ENCODE measurements at places on chromosomes 1 and 21.

GRCh38 chr1:153649863-153650235, 8.7 kb upstream of the SNAPIN start:
- no peak for DNase-seq

DNA sequence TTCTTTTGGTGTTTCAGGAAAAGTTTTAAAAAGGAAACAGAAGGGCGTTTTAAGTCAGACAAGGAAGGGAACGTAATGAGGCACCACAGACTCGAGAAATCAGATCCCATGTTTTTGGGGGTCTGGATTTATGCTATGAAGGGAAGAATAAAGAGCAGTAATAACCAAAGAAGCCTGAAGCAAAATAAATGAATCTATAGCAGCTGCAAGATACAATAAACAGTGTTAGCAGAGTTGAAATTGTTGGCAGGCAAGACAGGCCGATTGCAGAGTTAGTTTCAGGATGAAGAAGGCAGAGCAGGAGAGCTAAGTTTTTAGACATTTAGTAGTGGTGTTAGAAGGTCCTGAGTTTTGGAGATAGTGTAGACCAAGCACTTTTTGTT, 425 bp downstream of the DDR2 start:
- no peak for DNase-seq

- DNase-seq = no peak
Measured at GRCh38 chr1:58882322-58882948, 98.6 kb upstream of the JUN start.

GRCh38 chr1:23217421-23218115, at the start of gene HTR1D:
Gene HTR1D, minus strand, starts transcription at chr1:23217502. Its CDS starts 23,283 bp downstream, at chr1:23194219.
- no peak for DNase-seq

DNA sequence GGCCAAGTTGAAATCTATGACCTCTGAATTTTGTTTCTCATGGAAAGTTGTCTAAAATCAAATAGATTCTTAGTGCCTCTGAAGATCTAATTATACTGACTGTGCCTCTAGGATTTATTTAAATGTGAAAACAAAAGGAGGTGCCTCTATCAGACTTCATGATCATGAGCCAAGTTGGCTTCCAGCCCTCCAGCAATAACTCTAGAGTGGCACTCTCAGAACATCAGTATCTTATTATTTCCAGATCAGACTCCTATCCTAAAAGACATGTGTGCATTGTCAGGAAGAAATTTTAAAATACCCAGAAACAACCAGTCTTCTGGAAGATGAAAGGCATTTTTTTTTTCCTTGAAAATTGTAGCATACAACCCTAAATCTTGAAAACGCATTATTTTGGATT, 368.0 kb downstream of the PDE4B start:
- no peak for DNase-seq

DNA sequence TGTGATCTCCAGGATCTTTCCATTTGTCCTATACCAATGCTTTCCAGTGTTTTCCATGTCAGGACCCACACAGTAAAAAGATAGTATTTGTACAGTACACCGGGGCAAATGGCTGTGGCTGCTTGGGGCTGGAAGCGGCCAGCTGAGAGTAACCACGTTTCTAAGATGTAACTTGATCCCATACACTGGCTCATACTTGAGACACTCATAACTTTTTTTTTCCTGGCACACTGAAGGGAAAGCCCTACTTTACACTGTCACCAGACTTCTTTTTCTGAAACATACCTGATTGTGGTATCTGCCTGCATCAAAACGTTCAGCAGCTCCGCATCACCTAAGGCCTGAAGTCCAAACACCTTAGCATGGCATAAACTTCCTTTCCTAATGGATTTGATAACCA, 21.6 kb downstream of the VPS13D start:
- no peak for DNase-seq

All from activated gamma-delta T cell treated with anti-CD3 and anti-CD28 coated beads, Interleukin-2, amount 50 U/mL, for 16 hours (primary cell).